Activated CD4-positive, alpha-beta T cell treated with anti-CD3 and anti-CD28 coated beads, Interleukin-2, Interleukin-6, amounts not matched to agents 100 ng/mL and 50 ng/mL, durations not matched to agents 16 hours and 8 hours (primary cell): ENCODE measurements at places on chromosomes 7 and 10.

- DNase-seq = no peak
Observed at GRCh38 chr10:48383393-48383792, 76.9 kb downstream of the MAPK8 start.

- no peak for DNase-seq
Observed at GRCh38 chr10:86204421-86205305, 161.9 kb downstream of the GRID1 start.

DNA sequence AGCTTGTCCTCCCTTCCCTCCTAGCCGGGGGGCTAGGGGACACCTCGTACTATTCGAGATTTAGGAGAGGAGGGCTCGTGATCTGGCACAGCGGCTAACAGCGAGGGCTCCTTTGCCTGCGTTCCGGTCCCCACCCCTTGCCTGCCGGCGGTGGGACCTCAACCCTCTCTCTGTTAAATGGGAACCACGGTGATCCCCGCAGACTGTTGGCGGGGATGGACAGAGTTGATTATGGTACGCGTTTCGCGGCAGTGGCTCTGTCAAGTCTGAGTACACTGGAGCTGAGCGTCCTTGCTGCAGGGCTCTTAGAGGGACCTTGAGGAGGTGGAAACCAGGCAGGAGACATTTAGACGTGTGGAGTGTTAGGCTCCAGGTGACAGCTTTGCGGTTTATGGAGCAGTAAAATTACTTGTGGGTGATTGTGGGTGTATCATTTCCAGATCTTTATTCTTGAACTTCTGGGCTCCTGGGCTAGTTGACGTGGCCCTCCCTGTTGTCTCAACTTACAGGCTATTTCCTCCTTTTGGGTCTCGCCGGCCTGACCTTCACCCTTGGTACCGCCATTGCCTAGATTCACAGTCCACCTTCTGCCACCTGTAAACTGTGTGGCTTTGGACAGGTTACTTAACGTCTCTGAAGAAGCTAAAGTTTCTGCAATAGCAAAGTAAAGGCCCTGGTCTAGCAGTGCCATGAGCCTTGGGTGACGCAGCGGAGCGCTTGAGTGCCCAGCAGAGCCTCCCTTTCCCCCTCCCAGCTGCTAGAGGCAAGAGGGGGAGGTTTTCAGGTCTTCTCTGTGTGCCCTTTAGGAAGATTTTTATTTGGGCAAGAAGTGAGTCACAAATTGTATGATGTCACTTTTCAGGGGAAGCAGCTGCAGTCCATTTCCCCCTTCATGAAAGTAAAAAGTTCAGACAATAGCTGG lies 739 bp downstream of the CASP7 start:
- peak; percentile 35 for DNase-seq

DNA sequence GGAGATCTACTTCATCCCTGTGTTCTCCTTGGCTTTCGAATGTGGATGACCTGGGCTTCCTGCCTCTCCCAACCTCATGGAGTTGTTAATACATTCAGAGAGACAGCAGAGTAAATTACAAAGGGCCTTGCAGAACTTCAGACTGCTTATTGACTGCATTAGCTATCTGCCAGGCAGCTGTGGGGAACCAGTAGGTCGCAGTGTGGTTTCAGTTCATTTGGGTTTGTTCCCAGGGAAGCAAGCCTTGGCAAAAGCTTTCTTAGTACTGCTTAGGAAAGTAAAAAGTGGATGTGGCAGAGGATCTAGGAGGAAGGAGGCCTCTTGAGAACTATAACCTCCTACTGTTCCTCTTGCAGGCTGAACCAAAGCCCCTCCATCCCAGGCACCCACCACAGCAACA lies 9.2 kb downstream of the NPFFR1 start:
- DNase-seq = no peak

DNA sequence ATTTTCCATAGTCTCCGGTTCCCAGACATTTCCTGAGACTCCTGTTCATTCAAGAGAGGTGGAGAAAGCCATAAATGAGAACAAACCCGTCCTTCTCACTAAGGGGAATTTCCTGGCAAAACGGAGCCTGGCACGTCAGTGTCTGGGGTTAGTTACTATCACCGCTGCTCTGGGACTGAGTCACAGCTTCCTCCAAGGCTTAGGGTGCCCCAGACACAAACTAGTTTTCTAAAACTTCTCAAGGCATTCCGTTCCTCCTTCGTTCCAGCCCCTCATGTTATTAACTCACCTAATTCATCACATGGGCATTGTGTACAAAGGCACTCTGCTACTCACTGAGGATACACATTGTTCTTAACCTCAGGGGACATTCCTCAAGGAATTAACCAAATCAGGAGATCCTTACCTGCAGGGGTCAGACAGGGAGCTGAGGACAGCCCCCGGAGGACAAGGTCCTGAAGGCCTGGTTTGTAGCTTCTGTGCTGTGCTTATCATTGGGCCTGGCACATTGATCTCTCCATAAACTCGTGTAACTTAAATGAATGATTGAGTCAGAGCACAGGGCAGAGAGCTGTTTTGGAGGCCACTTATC lies 103.0 kb upstream of the KLF6 start:
- peak; percentile 85 for DNase-seq

- DNase-seq = no peak
Observed at GRCh38 chr10:106312087-106312486, 852.4 kb downstream of the SORCS1 start.

DNA sequence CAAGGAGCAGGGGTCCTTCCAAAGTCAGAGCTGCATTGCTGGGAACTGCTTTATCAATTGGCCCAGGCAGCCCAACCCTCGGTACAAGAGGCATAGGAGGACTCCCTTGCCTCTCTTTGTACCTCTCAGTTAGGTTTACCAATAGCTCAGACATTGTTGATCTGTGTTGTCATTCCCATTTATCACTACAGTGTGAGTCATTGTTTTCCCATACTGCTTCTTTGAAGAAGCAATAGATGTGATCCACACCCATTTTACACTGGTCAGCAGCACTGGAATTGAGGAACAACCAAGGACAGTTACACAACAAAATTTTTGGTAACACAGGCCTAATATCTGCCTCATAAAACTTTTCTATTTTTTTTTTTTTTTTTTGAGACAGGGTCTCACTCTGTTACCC lies 307.2 kb downstream of the SNX13 start:
- no peak for DNase-seq

DNA sequence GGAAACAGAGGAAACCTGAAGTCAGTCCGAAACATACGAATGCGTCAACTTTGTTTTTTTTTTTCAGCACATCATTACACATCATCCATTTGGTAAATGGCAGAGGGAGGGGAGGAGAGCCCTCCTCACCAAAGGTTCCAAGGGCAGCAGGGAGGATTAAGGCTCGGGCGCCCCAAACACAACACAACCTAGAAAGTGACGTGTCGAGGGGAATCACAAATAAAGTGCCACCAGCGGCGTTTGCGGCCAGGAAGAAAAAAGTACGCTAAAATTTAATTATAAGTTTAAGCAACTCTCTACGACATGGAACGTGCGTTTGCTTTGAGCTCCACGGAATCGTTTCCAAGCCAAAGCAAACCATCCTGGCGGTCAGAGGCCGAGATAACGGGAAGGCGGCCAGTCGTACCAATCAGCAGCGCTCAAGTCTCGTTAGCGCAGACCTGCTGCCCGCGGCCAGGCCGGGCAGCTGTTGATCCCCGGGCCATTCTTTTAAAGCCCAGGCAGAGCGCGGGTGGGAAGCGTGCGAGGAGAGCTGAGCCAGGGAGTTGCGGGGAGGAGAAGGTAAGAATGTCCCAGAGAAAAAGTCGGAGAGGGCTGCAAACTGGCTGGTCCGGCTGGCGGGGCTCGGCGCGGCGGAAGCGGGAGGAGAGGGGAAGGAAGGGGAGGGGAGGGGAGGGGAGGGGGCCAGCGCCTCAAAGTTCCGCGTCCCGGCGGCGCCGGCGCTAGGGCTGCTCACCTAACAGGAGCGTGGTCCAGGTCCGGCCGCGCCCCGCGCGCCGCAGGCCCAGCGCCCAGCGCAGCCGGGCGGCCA lies 719 bp downstream of the DPY19L1 start:
- DNase-seq = peak; percentile 51

DNA sequence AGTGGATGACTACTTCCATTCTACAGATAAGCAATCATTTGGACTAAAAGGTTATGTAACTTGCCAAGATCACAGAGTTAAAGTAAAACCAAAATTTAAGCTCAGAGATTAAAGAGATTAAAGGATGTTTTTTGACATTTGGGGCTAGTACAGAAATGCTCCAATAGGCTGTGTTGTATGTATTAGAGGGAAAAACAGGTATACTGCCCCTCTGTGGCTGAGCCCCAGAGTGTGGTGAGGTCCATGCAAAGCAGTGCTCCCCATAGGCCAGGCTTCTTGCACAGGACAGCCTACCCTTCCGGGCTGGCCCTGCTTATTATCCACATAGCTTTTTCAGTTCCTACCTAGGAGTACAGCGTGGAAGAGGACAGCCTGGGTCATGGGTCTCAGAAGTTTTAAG lies 322.8 kb downstream of the POM121L12 start:
- no peak for DNase-seq

DNA sequence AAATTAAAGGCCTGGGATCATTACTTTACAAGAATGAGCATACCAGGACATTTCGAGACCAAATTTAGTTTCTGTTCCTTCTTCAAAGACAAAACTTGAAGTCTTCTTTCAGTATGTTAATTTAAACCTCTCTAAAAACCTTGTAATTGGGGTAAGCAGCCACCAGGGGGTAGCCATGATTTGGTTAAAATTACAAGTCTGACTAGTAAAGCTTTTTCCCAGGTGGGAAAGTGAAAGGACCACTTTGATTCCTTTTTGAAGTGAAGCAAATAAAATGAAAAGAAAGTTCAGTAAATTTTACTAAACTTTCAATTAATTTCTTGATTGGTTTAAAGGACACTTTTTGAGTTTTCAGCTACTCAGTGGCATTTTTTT lies 294.3 kb downstream of the BBS9 start:
- DNase-seq = peak; percentile 32

DNA sequence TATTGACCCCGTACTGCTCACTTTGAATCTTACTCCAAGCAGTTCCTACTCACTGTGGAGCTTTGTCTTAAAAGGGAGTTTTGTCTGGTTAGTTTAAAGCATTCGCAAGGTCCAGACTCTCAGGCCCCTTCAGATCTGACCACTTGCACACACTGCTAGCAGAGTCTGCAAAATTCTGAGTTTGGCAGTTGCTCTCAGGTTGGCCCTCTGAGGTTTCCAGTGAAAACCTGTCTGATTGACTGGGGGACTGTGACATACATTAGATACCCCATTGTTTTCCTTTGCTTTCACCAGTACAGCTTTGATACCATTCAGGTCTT lies 149.2 kb downstream of the XPNPEP1 start:
- DNase-seq = no peak

GRCh38 chr7:35571611-35572240 lies 123.2 kb downstream of the HERPUD2 start:
- DNase-seq = no peak

GRCh38 chr10:43437141-43437870 lies 395 bp downstream of the ZNF487 start:
- DNase-seq = no peak
